ENCODE measurements at places on chromosomes 4 and X. TPM values are rescaled to one million over a fixed set of nuclear protein-coding genes. Genes with fewer than 3 reads are reported as not detected.

The HEPH gene
- 27.5 TPM for total RNA-seq

The AMTN gene
- total RNA-seq, result not detected

The GABRG1 gene
- 0.07 TPM for total RNA-seq

The TIMM17B gene
- total RNA-seq, result 157 TPM

The PCDH7 gene
- 3.7 TPM for total RNA-seq

The TMEM150C gene
- 2.4 TPM for total RNA-seq

The HCCS gene
- total RNA-seq, result 16.8 TPM

The AKAP4 gene
- not detected for total RNA-seq

The RRH gene
- not detected for total RNA-seq

The FHL1 gene
- 11.4 TPM for total RNA-seq

The PQBP1 gene
- total RNA-seq, result 30.2 TPM

The CD38 gene
- 0.15 TPM for total RNA-seq

The WWC2 gene
- total RNA-seq, result 44.5 TPM

The SYTL4 gene
- 1.2 TPM for total RNA-seq

The PSAPL1 gene
- 0.22 TPM for total RNA-seq

The DSPP gene
- not detected for total RNA-seq

The GPR82 gene
- not detected for total RNA-seq

The PPEF2 gene
- total RNA-seq, result not detected

The LNX1 gene
- 1.6 TPM for total RNA-seq

The PCDH18 gene
- total RNA-seq, result 35.6 TPM

The CENPE gene
- 10.6 TPM for total RNA-seq

The CLDN22 gene
- total RNA-seq, result not detected

The DCX gene
- 1.4 TPM for total RNA-seq
